Hematopoietic multipotent progenitor cell treated with erythropoietin and hydrocortisone succinate and interleukin-3 and kit ligand, for 6 days (in vitro differentiated cells): ENCODE measurements at places on chromosomes 12 and 14.
A peak's percentile ranks its signal among the peaks of the same experiment; 100 is the strongest.

DNA sequence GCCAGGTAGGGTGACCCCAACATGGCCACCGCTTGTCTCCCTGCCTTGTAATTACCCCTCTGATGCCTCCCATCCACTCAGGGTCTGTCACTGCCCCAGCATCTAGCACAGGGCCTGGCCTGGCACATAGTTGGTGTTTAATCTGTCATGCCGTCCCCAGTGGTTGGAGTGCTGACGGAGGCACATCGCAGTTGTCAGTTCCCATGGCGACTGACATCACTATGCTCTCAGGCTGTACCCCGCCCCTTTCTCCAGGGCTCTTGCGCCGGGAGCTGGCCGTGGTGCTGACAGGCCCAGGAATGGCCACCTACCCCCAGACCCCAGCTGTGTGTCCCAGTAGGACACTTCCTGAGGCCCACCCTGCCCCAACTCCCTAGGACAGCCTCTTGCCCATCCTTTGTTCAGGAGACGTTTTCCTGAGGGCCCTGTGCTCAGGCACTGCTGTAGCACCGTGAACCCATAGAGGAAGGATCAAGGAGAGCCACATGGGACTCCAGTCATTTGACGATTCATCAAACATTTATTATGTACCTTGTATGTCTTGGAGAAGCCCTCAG is 23.0 kb downstream of the FAM222A start:
- peak; percentile 79 for DNase-seq

GRCh38 chr12:78490861-78491260 is 373.7 kb upstream of the SYT1 start:
- DNase-seq: no peak

DNA sequence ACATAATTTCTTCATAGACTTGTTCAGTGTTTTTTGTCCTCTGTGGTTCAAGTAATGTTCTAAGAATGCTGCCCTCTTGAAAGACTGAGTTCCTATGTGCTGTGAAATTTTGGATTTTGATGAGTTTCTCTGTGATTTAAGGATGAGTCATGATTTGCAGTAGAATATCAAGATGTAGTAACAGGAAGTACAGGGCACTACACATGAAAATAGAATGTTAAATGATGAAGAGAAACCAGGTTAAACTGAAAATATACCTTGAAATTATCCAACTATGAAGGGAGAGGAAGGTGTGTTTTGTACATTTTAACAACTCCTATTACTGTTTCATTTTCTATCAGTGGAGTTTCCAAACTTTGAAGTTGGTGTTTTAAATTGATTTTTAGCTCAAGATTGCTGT is 4.8 kb downstream of the ELK3 start:
- DNase-seq: no peak

- DNase-seq: peak; percentile 10
These were observed 19.3 kb downstream of the CHD8 start for GRCh38 chr14:21436567-21437062.

GRCh38 chr12:114396869-114397719 is 8.8 kb downstream of the TBX5 start:
- DNase-seq: no peak

- no peak for DNase-seq
These were observed 63.2 kb downstream of the NAV3 start for GRCh38 chr12:77893918-77894317.

DNA sequence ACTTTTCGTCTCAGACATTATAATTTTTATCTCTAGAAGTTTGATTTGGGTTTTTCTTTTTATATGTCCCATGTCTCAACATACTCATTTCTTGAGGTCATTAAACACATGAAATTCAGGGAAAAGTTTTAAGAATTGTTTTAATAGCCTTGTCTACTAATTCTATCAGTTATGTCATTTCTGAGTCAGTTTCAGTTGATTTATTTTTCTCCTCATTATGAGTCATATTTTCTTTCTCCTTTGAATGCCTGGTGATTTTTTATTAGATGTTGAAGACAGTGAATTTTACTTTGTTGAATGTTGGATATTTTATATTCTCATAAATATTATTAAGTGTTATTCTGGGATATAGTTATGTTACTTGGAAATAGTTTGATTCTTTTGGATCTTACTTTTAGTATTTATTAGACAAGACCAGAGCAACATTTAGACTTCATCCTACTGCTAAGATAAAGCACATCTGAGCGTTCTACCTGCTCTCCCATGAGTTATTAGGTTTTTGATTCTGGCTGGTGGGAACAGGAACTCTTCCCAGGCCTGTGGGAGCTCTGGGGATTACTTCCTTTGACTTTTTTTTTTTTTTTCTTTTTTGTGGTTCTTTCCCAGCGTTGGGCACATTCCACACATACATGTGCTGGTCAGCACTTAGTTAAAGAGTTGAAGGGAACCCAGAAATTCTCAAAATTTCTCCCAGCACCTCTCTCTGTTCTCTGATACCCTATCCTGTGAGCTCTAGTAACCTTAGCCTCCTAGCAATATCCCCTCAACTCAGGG is 1157.7 kb downstream of the BCL11B start:
- no peak for DNase-seq

GRCh38 chr12:5076761-5077160 is 33.1 kb downstream of the KCNA5 start:
- no peak for DNase-seq

DNA sequence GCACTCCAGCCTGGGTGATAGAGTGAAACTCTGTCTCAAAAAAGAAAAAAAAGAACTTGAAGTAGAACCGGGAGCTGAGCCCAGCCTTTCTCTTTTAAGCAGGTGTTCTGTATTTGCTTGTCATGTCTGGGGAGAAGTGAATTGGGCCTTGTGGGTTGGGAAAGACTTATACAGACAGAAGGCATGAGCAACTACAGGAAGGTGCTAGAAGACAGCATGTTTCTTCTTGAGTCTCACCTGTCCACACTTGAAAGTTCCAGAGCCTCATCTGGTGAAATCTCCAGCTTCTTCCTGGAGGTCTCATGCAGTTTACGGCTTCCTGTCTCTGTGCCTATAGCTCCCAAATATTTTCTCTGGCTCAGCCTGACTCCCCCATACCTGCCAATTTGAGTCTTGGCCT is 2.5 kb downstream of the PGAM5 start:
- DNase-seq: no peak

DNA sequence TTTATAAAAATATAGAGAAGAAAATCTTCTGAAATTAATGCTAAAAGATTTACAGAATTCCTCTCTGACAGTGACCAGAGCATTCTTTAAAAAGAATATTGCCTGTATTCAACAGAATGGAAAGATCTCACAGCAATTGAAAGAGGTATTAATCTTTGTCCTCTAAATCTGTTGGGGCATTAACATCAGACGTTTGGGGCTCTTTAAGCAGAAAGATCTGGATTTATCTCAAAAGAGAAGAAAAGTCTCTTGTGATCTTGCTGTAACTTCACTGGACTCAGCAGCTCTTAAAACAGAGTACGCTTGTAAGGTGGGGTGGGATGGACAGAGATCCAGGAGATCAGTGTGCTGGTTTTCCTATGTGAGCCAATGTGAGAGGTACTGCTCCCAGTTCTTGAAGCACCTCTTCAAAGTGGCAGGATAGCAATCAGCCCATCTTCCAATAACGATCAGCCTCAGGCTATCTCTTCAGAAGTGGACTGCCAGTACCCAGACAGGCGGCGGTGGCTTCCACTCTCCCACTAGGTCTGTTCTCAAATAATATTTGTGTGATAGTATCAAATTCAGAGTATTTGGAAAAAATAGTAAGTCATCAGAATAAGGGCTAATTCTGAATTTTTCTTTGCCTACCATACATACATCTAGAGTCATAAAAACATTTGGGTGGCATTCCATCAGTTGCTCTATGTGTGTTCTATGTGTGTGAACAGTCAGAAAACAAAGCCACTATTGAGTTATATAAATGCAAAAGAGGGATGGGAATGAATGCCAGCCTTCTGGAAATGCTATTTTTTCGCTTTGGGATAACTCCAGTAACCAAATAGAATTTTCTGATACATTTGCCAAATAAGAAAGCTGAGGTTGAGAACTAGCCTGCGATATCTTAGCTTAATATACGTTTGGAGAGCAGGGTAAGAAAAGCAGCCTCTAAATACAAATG is 237.4 kb upstream of the RGS6 start:
- no peak for DNase-seq

GRCh38 chr14:55731881-55732498 is 152.0 kb downstream of the KTN1 start:
- DNase-seq: peak; percentile 77

DNA sequence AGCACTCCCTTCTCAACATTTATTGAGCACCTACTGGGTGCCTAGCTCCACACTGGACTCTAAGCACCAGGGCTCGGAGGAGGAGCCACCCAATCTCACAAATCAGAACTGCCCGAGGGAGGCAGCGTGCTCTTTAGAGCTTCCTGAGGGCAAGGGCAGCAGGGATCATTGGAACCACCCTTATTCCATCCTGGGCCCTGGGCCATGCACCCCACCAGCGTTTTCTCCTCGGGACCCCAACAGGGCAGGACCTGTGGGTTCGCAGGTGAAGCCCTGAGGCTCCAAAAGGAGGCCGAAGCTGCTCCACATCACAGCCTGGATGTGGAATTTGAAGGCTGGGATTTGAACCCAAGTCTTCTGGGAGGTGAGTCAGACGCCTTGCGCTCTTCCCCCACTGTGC is 15.4 kb downstream of the TMEM119 start:
- no peak for DNase-seq

GRCh38 chr12:82329508-82329907 is 28.7 kb downstream of the CCDC59 start:
- DNase-seq: no peak

DNA sequence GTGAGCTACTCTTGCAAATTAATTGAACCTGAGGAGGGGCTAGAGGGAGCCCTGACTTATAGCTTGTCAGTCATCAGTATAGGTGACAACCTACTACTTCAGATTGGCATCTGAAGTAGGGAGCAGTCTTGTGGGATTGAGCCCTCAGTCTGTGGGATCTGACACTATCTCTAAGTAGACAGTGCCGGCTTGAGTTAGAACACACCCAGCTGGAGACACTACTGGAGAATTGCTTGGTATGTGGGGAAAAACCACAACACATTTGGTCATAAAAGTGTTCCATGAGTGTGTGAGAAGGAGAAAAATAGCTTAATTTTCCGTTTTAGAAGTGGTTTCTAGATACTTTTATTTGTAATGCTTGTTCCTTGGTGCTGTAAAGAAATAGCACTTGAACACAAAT is 30.5 kb upstream of the DDHD1 start:
- DNase-seq: peak; percentile 40

DNA sequence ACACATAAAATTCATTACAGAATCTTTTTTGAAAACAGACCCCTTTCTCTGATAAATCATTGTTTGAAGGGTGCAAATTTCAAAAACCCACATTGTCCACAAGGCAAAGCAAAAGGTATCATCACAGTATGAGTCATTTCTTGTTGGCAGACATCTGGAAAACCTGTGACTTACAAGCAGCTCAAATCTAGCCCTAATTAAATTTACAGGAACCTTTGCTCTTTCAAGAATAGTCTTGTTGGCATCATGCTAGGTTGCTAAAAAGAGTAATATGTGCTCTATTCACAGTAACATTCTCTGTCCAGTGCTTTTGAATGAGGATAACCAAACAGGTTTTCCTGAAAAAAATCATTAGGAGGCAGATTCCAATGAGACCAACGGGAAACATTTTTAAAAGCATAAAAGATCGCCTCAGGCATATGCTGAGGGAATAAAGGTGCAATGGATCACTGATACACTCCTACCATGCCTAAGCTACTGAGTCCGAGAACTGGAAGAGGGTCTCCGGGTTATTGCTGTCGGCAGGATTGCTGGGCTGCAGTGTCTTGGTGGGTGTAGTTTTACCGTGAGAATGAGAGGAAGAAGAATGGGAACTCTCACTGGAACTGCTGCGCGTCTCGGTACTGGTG is 55.5 kb upstream of the TTC7B start:
- DNase-seq: no peak

DNA sequence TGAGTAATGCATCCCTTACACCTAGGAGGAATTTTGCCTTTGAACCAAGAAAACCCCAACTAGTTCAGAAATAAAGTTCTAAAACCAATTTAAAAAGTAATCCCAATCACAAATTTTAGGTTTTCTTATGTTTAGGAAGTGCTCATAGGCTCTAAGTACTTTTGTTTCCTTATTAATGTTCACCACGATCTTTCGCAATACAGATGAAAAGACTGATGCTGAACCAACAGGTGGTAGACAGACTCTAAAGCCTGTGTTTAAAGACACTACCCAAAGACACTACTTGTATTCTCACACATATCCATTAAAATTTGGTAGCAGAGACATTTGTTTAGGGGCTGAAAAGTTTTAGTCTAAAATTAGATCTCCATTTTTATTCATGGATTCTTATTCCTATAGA is 10.6 kb upstream of the PHLDA1 start:
- peak; percentile 44 for DNase-seq

DNA sequence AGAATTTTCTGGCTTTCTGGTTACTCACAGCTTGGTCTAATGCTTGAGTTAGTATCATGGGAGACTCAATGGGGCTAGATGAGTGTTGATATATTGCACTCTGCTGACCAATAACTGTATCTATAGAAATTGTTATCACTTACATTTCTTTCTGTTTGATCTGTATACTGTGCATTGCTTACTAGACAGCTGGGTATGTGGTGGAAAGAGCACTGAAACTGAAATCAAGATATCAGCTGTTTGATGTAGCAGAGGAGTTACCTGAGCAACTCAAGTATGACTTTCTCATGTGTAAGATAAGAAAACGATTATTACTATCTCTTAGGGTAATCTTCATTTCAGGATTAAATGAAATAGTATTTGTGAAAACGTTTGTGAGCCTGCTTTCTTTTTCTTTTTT is 183.0 kb downstream of the SLC15A5 start:
- DNase-seq: no peak

- peak; percentile 76 for DNase-seq
These were observed 150.3 kb downstream of the TGFB3 start for GRCh38 chr14:75831455-75831854.

- DNase-seq: no peak
These were observed 57.5 kb downstream of the MSRB3 start for GRCh38 chr12:65335981-65336380.

- DNase-seq: peak; percentile 62
These were observed 5.7 kb upstream of the GPR65 start for GRCh38 chr14:87999277-87999676.

DNA sequence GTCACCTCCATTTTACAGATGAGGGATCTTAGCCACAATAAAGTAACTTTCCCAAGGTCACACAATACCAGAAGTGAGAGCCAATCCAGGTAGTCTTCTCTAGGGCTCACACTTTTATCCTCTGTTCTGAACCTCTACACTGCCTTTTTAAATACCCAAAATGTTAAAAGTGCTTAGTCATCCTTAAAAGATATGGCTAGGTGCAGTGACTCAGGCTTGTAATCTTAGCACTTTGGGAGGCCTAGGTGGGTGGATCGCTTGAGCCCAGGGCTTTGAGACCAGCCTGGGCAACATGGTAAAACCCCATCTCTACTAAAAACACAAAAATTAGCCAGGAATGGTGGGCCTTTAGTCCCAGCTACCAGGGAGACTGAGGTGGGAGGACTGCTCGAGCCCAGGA is 104.1 kb upstream of the PPP4R3A start:
- DNase-seq: peak; percentile 42
